ENCODE measurements at places on chromosomes 7 and 10.

- no peak overlapping the region for H3K27ac ChIP-seq
- no peaks in the 10 kb centered on the region for H3K27me3 ChIP-seq
Observed at GRCh38 chr7:44102846-44103565, 1.1 kb upstream of the AEBP1 start.

- DNase-seq: no peak
- no peak overlapping the region for H3K27ac ChIP-seq
- no peak overlapping the region for H3K4me3 ChIP-seq
- H3K4me1 ChIP-seq: no peaks in the 10 kb centered on the region
Observed at GRCh38 chr7:87552351-87552900, 48.3 kb downstream of the ABCB1 start.

DNA sequence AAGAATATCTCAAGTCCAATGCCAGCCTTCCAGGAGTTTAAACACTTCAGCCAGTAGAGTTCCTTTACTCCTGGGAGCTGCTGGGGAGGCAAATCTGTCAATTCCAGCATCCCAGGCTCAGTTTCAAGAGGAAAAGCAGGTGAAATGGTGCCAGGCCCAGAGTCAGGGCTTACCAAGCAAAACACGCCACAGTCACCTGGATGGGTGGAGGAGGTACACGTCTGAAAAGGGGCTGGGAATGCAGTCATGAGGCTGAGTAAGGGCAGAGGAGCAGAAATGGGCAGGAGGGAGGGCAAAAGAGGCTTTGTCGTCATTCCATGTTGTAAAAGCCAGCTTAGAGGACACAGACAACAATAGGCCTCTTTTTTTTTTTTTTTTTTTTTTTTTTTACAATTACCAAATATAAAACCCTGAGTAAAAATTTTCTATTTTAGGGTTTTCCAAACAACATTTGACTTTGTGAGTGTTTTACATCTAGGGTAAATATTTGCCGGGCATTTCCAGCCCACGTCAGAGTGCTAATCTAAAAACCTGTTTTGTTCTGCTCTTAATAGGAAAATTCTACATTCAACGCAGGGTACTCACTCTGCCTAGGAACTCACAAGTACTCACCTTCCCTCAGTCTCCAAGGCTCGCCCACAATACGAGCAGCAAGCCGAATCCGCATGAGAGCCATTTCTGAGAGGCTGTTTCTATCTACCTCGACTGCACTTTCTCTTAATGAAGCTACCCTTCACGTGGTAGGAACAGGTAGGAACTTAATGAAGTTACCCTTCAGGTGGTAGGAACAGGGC is 21.2 kb downstream of the GFRA1 start:
- no peak overlapping the region for H3K4me3 ChIP-seq
- H3K27ac ChIP-seq: no peak overlapping the region
- peak; percentile 13 for DNase-seq
- H3K4me1 ChIP-seq: peaks cover 9% of the 10 kb centered on the region
- no peaks in the 10 kb centered on the region for H3K27me3 ChIP-seq

- no peak for DNase-seq
- no peaks in the 10 kb centered on the region for H3K27me3 ChIP-seq
- no peak overlapping the region for H3K27ac ChIP-seq
Observed at GRCh38 chr10:96082748-96083147, 39.4 kb downstream of the CCNJ start.

DNA sequence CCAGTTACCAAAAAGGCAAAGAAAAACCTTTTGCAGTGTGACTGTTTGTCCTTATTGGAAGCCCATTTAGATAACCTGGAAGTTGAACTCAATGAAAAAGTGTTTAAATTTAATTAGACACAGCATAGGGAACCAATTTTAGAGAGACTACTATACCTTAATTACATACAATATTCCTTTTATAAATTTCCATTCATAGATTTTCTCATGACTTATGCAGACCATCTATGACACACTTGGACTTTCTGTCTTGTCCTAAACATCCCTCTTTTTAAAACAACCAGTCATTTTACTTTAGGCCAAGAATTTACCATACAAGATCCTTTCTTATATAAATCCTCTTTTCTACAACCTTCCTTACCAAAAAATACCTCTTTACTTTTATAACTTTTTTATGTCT is 61.6 kb downstream of the MTURN start:
- no peak overlapping the region for H3K4me3 ChIP-seq
- H3K36me3 ChIP-seq: no peaks in the 10 kb centered on the region
- no peak for DNase-seq

DNA sequence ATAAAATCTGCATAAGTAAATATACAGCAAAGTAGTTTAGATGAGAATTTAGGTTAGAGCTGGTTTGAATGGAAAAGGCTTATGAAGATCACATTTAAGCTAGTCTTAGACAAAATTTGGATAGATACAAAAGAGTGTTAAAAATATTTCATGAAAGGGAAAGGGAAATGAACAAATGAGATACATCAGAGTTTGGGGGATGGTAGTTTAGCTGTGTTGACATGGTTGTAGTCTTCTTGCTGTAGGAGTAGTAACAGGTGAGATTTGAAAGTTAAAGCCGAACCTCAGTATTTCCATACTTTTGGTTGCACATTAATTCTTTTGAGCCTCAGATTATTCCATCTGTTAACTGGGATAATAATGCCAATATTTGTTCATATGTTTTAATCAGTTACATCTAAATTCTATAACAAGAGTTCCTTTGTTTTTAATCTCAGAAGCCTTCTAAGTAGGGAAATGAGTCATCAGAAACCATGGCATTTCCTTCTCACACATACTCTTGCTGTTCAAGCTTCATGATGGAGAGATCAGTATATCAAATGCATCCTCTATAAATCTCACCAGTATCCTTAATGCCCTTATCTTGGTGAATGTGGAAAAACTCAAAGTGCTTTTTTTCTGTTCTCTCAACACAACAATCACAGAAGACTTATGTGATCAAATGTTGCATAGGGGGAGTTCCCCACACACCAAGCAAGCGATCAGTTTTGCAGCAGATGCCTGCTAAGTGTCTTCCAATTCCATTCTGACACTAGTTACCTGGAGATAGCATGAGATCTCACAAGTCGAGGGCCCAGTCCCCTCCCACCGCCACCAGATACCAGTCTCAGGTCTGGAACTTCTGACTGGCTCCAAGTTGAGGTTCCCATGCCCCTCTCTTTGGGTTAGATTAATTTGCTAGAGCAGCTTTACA is 84.7 kb downstream of the MAPK8 start:
- peaks cover 22% of the 10 kb centered on the region for H3K4me1 ChIP-seq
- H3K36me3 ChIP-seq: no peaks in the 10 kb centered on the region
- H3K4me3 ChIP-seq: no peak overlapping the region
- DNase-seq: no peak

- no peak for DNase-seq
- peaks cover 10% of the 10 kb centered on the region for H3K36me3 ChIP-seq
- H3K27me3 ChIP-seq: no peaks in the 10 kb centered on the region
- H3K4me1 ChIP-seq: peaks cover 27% of the 10 kb centered on the region
- H3K4me3 ChIP-seq: peak overlapping the region; percentile 80
- H3K27ac ChIP-seq: peak overlapping the region; percentile 88
Observed at GRCh38 chr10:119166118-119166500, 595 bp upstream of the SFXN4 start.

DNA sequence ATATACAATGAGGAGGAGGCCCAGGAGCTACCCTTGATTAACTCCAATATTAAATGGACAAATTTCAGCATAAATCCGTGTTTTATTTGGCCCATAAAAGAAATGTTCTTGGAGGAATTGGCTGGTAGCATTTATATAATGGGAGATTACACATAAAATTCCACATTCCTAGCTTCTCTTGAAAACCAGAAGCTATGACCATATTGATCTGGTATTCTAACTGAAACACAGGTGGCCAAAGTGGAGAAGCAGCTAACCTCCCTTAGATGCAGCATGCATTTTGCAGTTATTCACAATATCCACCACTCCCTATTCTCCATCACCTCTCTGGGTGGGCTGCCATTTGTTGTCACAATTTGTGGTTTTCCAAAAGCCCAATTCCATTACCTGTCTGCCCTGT is 148.8 kb upstream of the CACNA2D1 start:
- no peaks in the 10 kb centered on the region for H3K27me3 ChIP-seq
- H3K36me3 ChIP-seq: no peaks in the 10 kb centered on the region
- H3K4me3 ChIP-seq: no peak overlapping the region
- no peak overlapping the region for H3K27ac ChIP-seq
- no peak for DNase-seq

GRCh38 chr7:46746695-46747687 is 825.9 kb upstream of the IGFBP3 start:
- H3K27ac ChIP-seq: no peak overlapping the region
- H3K4me3 ChIP-seq: no peak overlapping the region
- H3K27me3 ChIP-seq: no peaks in the 10 kb centered on the region
- H3K36me3 ChIP-seq: no peaks in the 10 kb centered on the region
